ENCODE measurements at places on chromosomes 2 and 18.

GRCh38 chr2:43139996-43140621, 86.3 kb downstream of the ZFP36L2 start:
- DNase-seq: no peak

DNA sequence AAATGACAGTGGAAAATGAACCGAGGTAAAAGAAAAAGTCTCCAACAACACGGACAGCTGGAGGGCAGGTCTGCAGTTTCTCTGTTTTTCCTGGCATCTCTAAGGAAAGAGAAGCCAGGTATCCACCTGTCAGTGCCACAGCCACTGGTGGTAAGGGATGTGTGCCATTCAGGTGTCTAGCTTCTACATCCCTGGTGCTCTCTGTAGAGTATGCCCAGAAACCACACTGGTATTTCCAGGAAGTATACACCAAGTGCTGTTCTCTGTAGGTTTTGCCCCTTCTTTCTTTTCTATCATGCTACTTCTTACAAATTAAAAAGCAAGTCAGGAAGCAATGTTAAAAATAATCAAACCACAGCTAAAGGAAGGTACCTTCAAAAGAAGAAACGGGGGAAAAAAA, 7.6 kb upstream of the AGFG1 start:
- DNase-seq: no peak

DNA sequence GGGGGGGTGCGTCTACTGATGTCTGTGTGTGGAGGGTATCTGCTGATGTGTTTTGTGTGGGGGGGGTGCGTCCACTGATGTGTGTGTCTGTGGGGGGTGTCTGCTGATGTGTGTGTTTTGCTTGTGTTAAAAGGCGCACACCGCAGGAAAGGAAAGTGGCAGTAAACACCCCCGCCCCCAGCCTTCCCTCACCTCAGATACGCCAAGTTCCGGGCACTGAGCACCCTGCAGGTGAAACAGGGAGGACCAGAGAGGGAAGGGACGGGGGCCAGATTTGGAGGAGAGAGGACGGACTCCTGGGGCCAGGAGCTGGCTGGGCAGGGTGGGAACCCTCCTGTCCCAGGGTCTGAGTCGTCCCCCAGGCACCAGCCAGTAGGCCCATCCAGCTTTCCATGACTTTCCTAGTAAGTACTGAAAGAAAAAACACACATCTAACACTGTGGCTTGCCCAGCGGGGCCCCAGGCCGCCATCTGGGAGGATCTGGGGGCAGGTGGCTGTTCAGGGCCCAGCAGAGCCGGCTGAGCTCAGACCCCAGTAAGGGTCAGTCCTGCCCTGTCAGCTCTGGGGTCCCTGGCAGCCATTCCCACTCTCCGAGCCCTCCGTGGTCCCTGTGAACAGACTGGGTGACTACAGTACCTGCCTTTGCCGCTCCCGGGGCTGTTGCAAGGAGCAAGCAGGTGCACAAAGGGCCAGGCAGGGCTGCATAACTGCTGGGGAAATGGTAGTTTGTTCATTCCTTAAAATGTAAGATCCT, 126.9 kb downstream of the NFATC1 start:
- DNase-seq: no peak

DNA sequence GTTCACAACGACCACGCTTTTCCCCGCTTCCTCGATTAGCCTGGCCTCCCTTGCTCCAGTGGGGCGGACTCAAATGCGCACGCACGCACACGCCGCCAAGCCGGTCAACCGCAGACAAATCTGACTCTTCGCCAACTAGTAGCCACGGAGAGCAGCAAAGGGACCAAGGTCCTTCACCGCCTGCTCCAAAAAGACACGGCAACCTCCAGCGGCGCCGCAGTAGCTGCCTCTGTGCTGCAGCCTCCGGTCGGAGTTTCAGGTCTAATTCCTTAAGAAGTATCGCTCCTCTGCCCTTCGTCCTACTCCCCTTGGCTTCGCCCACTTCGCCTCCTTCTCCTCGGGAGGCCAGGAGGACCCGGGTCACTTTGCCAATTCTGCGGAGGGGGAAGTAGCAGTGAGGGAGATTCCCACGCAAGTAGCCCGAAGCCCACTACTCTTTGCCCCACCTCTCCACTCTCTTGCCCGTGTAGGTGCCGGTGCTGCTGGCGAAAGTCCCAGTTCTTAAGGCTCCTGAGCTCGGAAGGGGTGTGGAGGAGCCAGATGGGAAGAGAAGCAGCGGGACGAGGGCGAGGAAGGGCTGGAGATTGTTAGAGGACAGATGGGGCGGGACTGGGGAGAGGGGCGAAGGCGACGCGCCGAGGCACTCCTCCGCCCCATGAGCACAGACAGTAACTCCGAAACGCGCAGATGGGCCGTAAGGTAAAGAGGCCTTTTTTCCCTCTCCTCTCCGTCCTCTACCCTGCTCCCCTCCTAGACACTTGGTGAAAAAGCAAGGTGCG, 615 bp downstream of the AKAIN1 start:
- DNase-seq: no peak

DNA sequence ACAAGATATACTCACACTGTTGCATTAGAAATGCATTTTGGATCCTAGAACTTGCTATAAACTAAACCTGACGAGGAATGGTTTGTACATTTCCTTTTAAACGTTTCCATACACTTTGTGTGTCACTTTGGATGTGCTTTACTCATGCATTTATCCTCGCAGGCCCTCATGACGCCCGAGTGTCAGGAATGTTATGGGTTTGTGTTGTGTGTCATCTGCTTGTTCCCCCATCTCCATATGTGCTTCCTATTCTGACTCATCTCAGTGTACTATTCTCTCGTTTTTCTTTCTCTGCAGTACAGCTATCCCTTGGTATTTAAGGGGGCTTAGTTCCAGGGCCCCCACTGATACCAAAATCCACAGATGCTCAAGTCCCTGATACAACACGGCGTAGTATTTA, 121.5 kb upstream of the RASGRP3 start:
- no peak for DNase-seq

- no peak for DNase-seq
These were observed 15.2 kb downstream of the OTOF start for GRCh38 chr2:26462511-26463243.

GRCh38 chr2:237864444-237864931, 5.1 kb downstream of the RAMP1 start:
- DNase-seq: no peak

- no peak for DNase-seq
These were observed 397.1 kb upstream of the CDH20 start for GRCh38 chr18:60936101-60936500.

GRCh38 chr18:10377956-10378355, 76.5 kb upstream of the APCDD1 start:
- no peak for DNase-seq

DNA sequence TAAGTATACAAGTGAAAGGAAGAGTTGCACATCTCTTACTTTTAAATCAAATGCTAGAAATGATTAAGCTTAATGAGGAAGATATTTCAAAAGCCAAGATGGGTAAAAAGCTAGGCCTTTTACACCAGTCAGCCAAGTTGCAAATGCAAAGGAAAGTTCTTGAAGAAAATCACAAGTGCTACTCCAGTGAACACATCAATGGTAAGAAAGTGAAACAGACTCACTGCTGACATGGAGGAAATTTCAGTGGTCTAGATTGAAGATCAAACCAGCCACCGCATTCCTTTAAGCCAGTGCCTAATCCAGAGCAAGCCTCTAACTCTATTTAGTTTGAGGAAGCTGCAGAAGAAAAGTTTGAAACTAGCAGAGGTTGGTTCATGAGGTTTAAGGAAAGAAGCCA, 79.1 kb downstream of the RBBP8 start:
- DNase-seq: no peak

GRCh38 chr2:33458248-33458819, 18.1 kb upstream of the RASGRP3 start:
- DNase-seq: no peak

DNA sequence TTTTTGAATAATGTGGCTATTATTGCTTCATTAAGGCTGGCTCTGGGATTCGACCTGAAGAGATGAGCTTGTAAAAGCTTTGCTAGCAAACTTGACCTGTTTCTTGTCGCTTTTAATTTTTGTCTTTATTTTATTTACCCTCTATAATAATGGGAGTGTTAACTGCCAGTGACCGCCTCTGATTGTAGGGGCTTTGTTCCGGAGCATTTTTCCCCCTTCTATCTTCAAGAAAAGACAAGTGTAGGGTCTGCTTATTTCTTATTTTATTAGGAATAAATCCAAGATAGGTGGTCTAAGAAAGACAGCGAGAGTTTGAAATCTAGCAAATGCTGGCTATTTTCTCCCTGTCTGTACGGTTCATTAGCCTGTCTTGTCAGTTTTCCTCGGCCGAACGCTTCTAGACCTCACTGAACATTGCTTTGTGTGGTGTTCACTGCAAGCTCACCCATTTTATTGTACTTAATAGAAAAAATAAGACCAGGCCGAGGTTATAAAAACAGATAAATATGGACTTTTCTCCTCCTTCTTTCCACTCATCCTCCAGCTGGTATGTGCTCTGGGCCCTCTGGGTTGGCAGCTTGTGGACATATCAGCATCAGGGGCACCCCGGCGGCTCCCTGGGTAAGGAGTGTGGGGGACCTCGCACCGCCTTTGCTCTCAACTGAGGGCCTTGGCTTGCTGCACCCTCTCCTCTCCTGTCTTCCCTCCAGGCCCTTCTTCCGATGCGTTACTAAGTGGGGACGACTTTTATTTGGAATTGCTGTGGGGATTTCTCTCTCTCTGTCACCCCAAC, 8.5 kb downstream of the MEIS1 start:
- no peak for DNase-seq

DNA sequence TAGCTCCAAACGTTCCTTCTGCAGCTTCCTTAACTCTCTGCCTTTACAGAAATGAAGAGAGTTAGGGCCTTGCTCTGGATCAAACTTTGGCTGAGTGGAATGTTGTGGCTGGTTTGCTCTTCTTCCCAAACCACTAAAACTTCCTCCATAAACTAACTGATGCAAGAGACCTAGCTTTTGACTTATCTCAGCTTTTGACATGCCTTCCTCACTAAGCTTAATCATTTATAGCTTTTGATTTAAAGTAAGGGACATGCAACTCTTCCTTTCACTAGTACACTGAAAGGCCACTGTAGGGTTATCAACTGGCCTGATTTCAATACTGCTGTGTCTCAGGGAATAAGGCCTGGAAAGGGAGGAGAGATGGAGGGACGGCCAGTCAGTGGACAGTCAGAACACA, 8.3 kb downstream of the PXDN start:
- DNase-seq: no peak

- DNase-seq: no peak
These were observed at the start of gene AMER3 for GRCh38 chr2:130755256-130756052. AMER3 (plus strand) TSS chr2:130755540; CDS start chr2:130762073, 6,533 bp downstream.
